NCI-H187 treated with DMSO at 0.1 percent for 48 hours (cell line): ENCODE measurements at places on chromosomes 12 and 14.

- no peak for DNase-seq
Observed at GRCh38 chr12:27965411-27965810, 7.1 kb downstream of the PTHLH start.

- no peak for DNase-seq
Observed at GRCh38 chr12:39327510-39327909, 115.4 kb downstream of the KIF21A start.

DNA sequence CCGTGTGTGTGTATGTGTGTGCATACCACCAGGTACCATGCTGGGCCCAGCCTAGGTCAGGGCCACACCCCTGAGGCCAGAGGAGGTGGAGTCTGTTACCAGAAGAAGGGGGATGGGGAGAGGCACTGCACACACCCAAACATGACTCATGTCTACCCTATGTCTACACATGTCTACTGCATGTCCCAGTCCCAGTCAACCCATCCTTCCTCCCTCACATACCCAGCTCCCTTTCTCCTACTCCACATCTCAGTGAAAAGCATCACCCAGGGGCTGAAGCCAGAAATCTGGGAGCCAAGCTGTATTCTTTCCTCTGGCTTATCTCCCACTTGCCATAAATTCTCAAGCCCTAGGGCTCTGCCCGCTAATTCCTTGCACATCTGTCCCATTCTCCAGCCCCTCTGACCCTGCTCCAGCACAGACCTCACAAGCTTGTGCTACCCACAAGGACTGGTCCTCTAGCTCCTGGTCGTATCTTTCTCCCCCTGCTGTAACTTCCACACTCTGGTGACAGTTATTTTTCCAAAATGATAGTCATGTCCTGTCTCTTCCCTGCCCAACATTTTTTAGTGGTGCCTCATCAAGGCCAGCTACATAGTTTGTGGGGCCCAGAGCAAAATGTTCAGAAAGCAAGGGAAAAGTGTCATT lies 18.0 kb upstream of the APPL2 start:
- no peak for DNase-seq

- DNase-seq, result no peak
Observed at GRCh38 chr12:105943525-105943924, 195.2 kb downstream of the NUAK1 start.

DNA sequence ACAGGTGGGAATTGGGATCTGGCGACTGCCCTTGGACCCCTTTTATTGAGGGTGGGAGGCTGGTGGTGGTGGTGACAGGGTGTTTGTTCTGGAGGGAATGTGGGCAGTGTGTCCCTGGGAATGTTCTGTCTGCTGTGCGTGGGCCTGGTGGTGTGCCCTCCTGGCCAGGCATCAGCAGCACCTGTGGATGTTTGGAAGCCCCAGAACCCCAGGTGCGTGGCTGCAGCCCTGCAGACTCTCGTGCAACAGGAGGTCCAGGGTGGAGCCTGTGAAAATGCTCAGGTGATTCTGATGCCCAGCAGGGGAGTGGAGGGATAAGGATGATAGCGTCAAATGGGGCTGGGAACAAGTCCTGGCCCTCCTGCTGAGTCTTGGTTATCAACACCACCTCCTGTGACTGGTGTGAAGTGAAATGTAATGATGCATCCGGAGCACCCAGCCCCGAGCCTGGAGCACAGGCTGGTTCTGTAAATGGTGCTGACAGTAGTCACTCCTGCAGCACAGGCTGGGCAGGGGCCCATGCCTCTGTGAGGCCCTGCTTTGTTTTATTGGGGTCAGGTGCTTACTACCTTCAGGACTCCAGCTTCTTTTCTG lies 176.6 kb downstream of the TSPAN9 start:
- DNase-seq, result no peak

DNA sequence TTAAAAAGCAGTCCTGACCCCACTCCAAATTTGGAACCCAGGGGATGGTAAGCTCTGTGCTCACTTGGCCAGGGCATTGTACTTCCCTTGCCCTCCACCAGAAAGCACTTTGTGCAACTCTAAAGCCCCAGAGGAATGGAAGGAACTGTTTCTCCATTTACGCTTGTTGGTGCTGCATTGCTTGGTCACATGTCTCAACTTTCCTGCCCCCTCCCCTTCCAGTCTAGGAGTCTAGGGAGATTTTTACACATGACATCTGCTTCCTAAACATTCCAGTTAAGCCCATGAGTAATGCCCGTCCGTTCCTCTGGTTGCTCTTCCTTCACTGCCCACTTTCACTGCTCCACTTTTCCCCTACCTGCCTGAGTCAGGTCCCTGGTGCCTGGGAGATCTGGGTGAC lies 92.6 kb upstream of the MAP1LC3B2 start:
- no peak for DNase-seq

DNA sequence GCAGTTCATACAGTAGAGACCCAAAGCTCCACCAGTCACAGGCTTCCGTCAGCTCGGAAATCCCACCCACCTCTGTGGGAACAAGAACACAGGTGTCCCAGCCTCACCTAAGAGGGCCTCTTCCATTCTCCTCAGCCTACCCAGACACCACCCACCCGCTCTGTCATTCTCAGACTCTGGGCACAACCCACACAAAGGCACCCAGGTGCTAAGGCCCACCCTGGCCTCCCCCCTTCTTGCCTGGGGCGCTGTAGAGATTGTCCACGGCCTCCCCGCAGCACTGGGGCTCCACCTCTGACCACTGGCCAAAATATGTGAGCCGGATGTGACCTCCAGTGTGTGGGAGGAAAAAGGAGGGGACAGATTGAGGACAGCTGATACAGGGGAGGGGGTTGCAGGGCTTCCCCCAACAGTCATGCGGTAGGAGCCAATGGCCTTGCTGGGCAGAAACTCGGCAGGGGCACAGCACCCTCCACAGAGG lies 14.2 kb downstream of the RPS6KL1 start:
- DNase-seq, result no peak

DNA sequence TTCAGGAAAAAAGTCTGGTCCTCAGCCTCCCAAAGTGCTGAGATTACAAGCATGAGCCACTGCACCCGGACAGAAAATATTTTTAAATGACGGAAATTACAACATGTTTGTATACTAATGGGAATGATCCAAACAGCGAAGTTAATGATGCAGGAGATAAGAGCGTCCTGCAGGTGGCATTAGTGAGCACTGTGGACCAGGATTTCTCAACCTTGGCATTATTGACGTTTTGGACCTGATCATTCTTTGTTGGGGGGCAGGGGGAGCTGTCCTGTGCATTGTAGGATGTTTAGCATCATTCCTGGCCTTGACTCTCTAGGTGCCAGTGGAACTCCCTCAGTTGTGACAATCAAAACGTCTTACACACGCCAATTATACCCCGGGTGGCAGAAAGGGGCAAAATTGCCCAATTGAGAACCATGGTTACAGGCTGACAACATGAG lies 34.1 kb downstream of the SCFD1 start:
- DNase-seq, result no peak

- no peak for DNase-seq
Observed at GRCh38 chr14:53384536-53384935, 231.4 kb upstream of the DDHD1 start.

- no peak for DNase-seq
Observed at GRCh38 chr14:73739899-73740617, 25.9 kb upstream of the PNMA1 start.

DNA sequence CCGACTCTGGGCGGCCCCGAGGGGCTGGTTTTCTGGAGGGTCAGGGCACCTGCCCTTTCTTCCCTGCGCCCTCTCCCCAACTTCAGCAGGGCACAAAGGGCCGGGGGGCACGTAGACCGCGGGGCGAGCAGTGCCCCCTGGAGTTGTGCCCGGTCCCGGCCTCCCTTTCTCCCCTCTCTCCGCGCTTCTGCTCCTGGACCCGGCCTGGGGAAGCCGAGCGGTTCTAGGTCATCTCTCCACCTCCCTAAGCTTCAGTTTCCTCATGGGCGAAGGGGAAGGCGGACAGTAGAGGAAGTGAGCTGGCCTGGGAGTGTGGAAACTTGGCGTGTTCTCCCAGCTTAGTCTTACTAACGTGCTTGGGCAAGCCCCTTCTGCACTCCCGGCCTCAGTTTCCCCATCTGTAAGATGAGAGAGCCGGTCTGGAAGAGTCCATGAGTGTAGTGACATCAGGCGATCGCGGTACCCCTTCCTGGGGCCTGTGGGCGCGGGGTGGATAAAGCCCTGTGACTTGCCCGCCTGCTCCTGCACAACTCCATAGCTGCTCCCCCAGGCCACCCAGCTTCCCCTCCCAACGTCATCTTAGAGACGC lies 158.6 kb upstream of the PARP11 start:
- DNase-seq, result no peak

DNA sequence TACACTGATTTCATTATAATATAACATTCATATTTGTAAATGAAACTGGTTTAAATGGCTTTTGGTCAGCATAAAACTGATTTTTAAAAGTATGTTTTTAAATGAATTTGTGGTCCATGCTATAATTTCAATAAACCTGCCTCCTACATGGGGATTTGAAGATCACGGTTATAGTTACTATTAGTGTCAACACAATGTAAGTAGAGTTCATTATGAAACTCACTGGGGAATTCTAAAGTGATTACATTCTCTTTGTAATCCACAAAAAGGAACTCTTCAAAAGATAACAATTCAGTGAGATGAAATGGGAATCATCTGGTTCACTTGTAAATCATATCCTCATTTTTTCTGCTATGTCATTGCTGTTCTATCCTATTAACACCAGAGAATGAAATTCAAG lies 204.5 kb upstream of the G2E3 start:
- peak; percentile 23 for DNase-seq

DNA sequence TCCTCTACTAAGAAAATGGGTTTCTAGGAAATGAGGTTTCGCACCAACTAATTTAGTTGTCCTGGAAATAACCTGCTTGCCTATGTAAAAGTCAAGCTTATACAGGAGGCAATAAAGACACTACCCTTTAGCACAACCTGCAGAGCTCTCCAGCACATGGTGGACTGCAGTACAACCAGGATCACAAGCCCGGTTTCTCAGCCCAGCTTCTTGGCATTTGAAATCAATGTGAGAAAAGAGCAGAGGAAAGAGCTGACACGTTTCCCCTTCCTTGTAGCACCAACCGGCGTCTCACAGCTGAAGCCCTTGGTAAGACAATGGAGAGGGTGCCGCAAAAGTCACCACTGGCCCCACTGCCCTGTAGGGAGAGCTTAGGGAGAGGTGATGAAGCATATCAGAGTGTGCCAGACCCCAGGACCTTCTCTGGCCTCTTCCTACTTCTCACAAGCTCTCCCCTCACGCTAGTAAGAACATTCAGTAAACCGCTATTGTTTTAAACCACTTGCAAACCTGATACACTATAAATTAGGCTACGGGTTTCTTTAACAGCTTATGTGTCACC lies 8.6 kb downstream of the SPTLC2 start:
- no peak for DNase-seq

GRCh38 chr14:86221755-86222154 lies 691.8 kb downstream of the FLRT2 start:
- no peak for DNase-seq

DNA sequence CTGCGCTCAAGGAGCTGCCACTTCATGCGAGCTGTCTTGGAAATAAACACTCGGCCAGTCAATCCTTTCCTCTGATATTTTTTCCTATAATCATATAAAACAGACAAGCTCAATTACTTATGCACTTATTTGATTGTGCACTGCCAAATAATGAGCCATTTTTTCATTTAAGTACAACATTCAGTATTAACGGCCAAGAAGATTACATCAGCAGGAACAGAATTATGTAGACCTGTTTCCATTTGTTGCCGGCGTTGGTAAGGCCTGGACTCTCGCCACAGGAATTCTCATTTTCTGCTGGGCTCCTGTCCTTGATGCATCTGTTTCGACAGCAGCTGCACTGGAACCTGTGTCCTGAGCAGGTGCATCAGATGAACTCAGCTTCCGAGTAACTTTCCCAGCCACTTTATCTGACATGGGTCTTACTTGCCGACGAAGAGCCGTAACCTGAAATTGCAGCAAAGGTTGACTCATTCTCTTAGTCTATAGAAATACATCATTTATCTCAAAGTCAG lies 110.2 kb downstream of the KIF21A start:
- no peak for DNase-seq
